ENCODE measurements at places on chromosomes 13 and 19.

DNA sequence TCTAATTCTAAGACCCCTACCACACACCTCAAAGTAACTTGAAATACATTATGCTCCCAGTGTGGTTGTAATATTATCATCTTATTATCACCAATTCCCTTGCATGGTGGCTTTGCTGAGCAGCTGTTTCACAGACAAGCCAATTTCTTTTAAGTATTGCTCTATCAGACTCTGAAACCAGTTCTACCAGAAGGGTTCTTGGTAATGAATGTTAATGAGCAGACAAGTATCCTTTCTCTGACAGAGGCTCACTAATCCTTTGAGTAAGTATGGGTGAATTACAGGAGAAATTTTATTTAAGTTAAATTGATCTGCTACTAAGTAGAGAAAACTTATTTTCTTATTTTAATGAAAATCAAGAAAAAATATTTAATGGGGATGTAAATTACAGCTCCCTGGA, 326.0 kb downstream of the GPC6 start:
- no peak for DNase-seq

DNA sequence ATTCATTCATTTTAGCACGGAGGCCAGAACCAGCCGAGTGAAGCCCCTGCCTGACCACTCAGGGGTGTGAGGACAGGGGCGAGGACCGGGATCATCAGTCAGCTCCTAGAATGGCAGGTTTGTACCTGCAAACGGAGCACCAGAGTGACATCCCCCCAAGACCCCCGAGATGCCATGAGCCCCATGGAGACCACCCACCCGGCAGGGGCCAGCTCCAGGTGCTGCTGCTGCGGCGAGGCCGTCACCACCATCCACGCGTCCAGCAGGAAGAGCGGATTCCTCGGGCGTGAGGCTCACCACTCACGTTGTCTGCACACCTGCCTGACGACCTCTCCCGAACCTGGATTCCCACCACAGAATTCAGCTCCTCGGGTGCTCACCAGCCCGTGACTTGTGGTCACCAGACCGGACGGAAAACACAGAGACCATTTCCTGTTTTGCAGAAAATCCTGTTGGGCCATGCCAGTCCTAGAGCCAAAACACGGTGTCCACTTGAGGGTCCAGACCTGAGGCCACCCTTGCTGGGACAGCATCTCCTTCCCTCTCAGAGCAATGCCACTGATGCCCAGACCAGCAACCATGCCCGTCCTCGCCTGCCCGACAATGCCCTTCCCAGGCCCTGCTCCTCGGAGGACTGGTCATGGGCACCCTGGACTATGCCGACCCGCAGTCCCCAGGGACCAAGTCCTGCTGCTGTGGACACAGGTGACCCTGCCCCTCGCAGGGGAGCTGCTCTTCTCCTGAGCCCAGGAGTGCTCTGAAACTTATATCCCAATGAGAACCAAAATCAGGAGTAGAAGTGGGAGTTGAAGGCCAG, 74.2 kb downstream of the RASA3 start:
- DNase-seq, result no peak

GRCh38 chr19:49761625-49762311, 1.3 kb downstream of the TSKS start:
- DNase-seq, result peak; percentile 50

DNA sequence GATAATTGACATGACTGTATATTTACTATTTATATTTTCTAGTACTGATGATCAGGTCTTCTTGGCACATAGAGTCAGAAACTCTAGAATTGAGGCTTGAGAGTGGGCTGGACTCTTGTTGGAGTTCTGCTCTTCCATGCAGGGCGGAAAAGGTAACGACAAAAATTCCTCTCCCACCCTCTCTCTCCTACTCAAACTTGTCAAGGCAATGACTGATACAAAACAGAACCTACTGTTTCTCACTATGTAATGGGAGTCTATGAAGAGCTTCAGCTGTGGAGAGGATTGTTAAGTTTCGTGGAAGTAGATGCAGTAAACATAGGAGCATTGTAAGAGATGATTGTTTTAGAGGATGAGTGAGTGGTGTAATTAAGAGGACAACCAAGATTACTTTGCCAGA, 8.8 kb downstream of the EDNRB start:
- no peak for DNase-seq

- DNase-seq, result no peak
These were observed 34.0 kb downstream of the GARRE1 start for GRCh38 chr19:34288381-34288780.

DNA sequence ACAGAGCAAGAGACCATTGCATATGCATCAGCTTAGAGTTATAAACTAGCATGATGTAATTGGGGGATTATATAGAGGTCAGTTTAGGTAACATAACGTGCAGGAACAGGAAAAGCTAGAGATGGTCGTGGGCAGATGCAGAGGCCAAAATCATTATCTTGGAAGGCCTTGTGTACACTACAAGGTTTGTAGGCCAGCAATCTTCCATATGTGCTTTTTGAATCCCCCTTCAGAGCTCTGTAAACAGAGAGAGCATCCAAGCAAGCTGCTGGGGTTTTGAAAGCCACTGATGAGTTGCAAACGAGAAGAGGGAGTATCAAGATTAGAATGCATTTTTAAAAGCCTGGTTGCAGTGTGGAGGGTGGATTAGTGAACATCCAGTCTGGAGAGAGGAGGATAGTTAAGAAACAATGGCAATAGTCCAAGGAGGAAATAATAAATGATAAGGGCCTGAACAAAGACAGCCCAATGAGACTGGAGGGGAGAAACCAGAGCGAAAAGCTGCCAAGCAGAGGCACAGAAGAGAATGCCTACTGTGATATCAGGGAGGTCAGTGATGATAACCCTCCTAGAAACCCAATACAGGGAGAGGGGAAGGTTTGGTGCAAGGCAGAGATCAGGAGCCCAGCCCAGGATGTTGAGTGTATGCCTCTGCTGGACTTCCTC, 109.6 kb downstream of the ZAR1L start:
- DNase-seq, result no peak

GRCh38 chr13:98490866-98491265, 86.0 kb downstream of the STK24 start:
- DNase-seq, result no peak

DNA sequence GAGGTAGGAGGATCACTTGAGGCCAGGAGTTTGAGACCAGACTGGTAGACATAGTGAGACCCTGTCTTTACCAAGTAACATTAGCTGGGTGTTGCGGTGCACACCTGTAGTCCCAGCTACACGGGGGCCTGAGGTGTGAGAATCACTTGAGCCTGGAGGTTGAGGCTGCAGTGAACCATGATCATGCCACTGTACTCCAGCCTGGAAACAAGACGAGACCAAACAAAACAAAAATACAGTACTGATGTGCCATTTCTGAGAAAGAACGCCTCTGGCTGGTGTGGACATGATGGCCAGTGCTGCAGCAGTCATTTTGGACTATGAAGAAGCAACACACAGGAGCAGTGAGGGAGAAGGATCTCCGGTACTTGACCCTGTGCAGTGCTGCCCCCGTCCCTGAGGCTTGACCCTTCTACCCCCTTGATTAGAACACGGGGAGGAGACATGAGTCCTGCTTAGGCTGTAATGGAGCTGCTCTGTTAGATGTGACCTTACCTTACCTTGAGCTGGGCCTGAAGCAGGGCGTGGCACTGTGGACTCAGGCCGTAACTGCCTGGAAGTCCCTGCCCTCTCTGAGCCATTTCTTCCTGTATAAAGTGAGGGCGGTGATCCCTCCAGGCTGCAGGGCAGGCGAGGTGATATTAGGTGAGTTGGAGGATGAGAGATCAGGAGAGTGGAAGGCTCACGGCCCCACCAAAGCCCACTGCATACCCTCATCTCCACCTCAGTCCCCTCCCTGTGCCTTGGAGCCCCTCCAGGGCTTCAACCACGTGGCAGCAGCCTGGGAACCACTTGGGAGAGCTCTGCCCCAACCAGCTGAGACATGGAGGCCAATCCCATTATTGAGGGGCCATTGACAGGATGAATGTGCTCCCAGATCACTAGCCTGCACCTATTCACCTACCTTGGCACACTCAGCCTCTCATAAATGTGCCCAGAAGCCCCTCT, 5.9 kb downstream of the RPL18A start:
- peak; percentile 31 for DNase-seq

- no peak for DNase-seq
These were observed 54.5 kb upstream of the TPM4 start for GRCh38 chr19:16021796-16022195.

Measured in fibroblast of skin of right biceps (primary cell).